Keratinocyte (primary cell): ENCODE measurements at places on chromosomes 11 and 22. TPM values are rescaled to one million over a fixed set of nuclear protein-coding genes. Genes with fewer than 3 reads are reported as not detected.

DNA sequence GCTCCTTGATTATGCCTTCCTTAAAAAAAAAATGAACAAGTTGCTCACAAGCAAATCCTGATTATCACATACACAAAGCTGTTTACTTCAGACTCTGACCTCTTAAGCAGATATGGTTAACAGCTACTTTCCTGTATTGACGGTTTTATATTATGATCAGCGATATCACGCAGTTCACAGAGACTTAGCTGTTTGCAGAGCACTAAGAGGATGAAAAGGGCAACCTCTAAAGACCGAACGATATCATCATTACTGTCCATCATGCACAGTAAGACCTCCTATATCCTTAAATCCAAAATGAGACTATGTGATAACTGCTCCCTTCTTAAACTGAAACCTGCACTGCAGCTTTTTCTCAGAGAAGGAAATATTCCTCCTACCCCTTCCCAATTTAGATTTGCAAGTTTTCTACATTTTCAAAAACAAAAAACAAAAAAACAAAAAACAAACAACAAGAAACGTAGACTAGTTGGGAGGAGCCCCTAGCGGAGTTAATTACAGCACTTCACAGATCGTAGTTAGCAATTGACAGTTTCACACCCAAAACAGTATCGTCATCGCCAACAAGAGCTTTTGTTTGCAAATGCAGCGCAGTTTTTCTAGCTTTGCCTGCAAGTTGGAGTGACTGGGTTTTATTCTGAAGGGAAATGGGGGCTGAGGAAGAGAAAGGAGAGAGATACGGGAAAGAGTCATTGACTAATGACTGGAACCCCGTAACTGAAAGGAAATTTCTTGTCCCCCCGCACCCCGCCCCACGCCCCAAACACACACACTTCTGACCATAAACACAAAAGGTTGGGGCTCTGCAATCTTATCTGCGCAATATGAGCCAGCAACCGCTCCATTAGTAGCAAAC, 1.2 kb downstream of the DDX6 start:
- no peak for DNase-seq

PHOX2A gene
- polyA plus RNA-seq: not detected in 3 replicates

POU2AF2 gene
- polyA plus RNA-seq: not detected in 3 replicates

- no peak for DNase-seq
Measured at GRCh38 chr11:100910808-100911207, 218.8 kb downstream of the PGR start.

MIOX gene
- polyA plus RNA-seq: not detected in 3 replicates

GRCh38 chr11:27287205-27287604, 75.8 kb downstream of the CCDC34 start:
- DNase-seq: no peak

KCNJ1 gene
- 0.06 to 0.12 TPM (median 0.09 TPM) in 3 replicates for polyA plus RNA-seq

DNA sequence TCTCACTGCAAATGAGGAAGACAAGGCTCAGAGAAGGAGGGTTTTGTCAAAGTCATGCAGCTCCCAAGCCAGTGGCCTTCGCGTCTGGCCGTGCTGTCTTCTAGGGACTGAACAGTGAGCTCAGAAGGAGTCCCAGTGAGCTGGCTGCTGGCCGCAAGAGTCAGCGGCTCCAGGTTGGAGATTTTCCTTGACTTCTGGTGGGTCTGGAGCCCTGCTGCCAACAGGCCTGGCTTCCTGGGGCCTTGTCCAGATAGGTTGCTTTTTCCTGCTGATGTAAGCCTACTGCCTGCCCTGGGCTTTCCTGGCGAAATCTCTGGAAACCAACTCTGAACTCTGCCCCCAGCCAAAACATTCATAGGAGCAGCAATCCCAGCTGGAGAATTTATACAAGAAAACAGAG, 272.7 kb upstream of the CADM1 start:
- DNase-seq: no peak

DNA sequence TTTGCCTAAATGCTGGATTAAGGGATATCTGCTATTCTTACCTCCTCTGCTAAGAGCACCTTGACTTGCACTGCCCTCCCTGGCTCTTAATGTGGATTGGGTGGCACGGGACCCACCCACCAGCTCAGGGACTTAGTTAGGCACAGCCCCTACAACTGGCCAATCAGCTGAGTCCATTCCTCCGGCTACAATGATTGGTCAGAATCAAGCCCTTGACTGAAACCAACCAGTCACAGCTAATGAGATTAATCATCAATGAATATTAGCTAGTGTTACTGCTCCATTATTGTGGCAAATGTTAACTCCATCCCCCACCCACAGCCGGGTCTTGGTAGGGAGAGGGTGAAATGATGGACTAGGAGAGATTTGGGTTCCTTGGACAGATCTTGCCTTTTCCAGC, 328.0 kb downstream of the MN1 start:
- peak; percentile 99 for DNase-seq

DNA sequence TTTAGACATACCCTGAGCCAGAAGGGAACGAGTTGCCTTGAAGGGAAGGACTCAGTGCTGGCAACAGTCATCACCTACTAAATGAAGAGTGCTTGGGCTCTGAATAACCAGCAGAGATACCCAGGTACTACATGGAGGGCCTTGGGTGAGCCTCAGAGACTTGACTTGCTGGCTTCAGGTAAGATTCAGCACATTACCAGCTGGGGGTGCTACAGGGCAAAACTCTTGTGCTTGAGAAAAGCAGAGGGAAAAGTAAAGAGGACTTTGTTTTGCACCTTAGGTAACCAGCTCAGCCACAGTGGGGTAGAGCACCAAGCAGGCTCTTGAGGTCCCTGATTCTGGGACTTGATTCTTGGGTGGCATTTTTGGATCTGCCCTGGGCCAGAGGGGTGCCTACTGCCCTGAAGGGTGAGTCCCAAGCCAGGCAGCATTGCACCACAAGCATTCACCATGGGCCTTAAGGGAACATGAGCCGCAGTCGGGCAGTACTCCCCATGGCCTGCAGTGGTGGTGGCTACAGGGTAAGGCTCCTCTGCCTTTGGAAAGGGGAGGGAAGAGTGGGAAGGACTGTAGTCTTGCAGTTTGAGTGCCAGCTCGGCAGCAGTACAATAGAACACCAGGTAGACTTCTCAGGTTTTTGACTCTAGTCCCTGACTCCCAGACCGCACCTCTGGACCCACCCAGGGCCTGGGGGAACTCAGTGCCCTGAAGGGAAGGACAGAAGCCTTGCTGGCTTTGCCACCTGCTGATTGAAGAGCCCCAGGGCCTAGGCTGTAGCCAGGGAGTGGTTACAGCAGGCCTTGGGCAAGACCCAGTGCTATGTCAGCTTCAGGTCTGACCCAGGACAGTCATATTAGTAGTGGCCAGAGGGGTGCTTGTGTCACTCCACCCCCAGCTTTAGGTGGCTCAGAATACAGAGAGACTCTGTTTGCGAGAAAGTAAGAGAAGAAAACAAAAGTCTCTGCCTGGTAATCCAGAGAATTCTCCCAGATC, 22.7 kb upstream of the PLEKHA7 start:
- DNase-seq: no peak

DNA sequence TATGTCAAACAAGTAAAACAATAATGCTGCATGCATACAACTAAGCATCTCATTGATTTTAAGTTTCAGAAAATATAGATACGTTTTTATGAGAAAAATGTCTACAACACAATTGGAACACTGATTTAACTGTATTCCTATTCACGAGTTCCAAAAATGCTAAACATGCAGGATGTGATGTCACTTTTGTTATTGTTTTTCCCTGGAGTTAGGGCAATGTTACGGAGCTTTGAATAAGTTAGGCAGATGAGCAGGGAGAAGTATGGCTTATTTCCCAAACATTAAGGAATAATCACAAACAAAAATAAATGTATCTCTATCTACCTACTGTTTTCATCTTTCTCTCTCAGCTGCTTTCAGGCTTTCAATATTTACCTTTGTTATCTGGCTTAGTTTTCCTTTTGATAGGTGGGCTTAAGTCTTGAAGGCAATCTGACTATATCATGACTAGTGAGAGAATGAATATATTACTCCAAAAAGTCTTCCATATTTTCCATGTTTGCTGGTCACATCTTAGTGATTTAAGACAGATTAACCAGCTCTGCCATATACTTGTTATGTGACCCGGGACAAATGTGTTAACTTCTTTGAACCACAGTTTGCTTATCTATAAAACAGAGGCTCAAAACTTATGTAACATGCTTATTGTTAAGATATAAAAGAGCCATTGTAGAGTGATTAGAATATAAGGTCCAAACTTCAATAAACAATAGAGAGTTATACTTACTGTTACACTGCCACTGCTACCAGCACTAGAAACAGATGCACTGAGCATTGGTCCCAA, 854.4 kb upstream of the CCDC90B start:
- no peak for DNase-seq

- DNase-seq: no peak
Measured at GRCh38 chr11:3224401-3225057, 5.9 kb upstream of the MRGPRG start.

GRCh38 chr22:50730941-50731661, 6.9 kb upstream of the ACR start:
- peak; percentile 15 for DNase-seq

E2F8 gene
- polyA plus RNA-seq: 0.39 to 2.4 TPM (median 2.0 TPM) in 3 replicates

WBP2NL gene
- 0.04 to 0.07 TPM in 2 of 3 replicates, not detected in the other for polyA plus RNA-seq

RBM4B gene
- 17.2 to 20.9 TPM (median 17.9 TPM) in 3 replicates for polyA plus RNA-seq

- no peak for DNase-seq
Measured at GRCh38 chr11:94310191-94310875, 6.0 kb downstream of the IZUMO1R start.

GRCh38 chr11:123560006-123560405, 94.4 kb downstream of the SCN3B start:
- no peak for DNase-seq

ACTN3 gene
- not detected in 3 replicates for polyA plus RNA-seq

SLC22A8 gene
- not detected in 3 replicates for polyA plus RNA-seq

DNA sequence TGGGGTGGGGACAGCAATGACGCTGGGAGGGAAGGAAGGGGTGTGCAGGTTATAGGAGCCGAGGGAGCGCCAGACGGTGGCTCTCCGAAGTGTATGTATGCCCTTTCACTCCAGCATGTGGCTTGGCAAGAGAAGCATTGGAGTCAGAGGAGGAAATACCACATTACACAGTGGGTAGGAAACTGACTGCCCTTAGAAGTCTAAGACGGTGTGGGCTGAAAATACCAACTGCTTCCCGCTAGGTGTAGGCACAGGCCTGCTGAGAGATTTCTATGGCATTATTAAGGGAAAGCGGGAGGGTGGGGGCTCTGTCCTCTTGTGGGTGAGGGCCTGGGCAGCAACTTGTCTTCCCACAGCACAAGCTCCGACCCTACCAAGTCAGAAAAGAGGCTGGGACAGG, 44.7 kb downstream of the CACNG2 start:
- DNase-seq: no peak

- no peak for DNase-seq
Measured at GRCh38 chr22:23673826-23674690, 16.8 kb upstream of the RGL4 start.

OR4X2 gene
- polyA plus RNA-seq: not detected in 3 replicates

GRCh38 chr11:23976426-23976825, 520.4 kb upstream of the LUZP2 start:
- DNase-seq: no peak

DNA sequence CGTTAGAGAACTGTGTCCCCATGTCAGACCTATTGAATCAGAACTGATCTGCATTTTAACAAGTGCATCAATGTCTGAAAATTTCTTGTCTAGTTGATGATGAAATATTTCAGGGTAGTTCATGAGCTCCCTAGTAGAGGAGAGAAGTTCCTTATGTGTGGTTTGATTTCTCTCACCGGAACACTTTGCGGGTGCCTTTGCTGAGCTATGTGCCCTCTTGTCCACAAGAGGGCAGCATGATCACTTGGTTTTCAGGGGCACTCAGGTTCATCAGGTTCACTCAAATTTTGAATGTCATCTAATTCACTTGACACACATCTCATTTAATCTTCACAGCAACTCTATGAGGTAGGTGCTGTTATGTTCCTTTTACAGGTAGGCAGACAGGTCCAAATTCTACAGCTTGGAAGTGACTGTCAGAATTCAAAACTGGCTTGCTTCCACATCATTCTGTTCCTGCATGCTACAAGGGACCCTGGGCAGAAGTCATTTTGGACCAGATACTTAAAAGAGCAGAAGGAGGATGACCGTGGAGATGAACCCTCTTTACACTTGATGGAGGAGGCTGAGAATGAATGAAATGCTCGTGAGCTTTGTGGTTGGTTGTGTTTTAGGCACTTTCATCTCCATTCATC, 55.6 kb downstream of the P4HA3 start:
- DNase-seq: no peak

DNA sequence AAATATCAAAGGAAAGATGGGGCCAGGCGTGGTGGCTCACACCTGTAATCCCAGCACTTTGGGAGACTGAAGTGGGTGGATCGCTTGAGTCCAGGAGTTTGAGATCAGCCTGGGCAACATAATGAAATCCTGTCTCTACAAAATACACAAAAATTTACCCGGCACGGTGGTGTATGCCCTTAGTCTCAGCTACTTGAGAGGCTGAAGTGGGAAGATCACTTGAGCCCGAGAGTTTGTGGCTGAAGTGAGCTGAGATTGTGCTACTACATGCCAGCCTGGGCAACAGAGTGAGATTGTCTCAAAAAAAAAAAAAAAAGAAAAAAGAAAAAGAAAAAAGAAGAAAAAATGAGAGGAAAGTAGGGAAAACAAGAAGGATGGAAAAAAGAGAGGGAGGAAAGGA, 3.8 kb upstream of the TRIM6 start:
- DNase-seq: no peak

DNA sequence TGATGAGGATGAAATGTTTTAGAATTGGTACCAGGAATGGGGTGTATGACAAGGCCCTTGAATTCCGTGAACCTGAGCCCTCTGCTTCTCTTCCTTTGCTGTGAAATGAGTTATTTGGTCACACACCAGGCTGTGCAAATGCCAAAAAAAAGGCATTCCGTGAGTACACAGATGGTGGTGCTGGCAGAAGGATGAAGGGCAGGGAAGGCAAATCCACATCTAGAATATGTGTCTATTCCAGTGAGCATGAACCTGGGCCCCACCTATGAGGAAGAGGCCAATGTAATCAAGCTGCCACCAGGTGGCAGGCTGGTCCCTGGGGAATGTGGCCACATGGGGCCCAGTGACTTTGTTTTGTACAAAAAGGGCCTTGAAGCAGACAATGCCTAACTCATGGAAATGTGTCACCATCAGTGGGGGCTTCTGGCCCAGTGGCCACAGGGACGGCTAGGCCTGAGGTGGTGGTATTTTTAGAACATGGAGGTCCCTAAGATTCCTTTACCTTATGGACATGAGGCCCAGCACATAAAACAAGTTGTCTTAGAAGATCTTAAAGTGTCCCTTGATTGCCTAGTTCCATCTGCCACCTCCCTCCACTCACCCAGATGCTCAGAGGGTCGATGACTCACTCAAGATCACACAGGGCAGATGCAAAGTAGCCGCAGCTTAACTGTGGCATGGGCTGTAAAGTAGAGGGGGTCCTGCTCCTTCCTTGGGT, 3.9 kb upstream of the RNF215 start:
- DNase-seq: no peak

DNA sequence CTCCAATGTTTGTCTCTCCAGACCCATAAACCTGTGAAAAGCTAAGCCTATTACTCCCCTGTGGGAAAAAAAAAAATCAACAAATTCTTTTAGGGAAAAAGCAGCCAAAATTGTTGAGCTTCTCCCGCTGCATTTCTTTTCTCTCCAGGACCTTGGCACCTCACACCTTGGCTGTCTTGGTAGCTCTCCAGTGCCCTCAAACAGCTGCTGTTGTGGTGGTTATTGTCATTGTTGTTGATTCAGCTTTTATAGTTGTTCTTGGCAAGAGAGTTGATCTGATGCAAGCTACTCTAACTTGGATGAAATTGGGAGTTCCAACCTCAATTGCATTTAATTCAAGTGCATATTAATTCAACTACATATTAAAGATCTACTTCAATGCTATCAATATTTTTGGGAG, 516.9 kb upstream of the LARGE1 start:
- DNase-seq: no peak

GRCh38 chr11:121282386-121282785, 10.2 kb upstream of the SC5D start:
- DNase-seq: no peak

GRCh38 chr11:443542-444199, 1.9 kb upstream of the ANO9 start:
- DNase-seq: no peak
